ENCODE measurements at places on chromosomes 7 and 10.

DNA sequence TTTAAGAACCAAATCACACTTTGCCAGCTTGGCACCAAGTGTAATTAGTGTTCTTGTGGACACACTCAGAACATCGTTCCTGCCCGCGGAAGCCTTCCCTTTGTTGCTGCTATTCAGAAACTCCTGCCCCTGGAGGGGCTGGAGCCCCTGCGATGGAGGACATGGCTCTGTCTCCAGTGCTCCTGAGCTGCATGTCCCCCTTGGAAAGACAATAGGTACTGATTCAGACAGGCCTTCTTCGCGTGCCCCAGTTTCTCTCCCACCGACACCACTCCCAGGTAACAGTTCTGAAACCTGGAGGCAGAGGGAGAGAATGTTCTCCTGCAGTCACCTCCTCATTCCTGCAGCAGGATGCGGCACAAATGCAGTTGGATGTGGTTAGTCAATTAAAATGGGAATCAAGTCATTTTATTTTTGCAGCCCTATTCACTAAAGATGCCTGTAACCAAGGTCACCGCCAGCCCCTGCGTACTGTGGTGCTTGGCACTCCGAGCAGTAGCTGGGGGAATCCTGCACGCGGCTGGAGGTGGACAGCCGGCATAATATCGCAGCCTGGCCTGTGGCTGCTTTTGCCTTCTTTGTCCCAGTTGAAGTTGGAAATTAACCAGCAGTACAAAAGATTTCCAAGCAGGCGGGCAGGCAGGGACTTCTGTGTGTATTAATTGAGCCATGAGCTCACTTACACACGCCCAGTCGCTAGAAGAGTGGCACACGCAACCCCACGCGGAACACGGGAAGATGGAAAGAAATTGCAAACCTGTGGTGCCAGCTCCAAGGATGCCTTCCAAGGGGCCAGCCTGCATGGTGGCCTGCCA lies 205.7 kb downstream of the EBF3 start:
- no peak for DNase-seq

DNA sequence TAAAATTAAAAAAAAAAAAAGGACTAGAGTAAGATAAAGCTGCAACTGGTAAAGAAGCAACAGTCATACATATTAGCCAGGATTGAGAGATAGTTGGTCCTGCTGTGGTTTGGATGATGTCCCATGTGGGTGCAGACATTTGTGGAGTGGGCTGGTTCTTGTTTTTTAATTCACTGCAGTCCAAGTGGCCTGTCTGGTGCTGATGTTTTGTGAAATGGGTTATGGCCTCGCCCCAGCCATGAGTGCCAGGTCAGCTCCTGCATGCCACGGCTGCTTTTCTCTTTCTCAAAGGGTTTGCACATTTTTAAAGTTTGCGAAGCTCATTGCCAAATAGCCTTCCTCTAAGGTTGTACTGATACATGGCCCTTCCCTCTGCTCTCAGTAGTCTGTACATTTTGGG lies 14.1 kb upstream of the BTBD16 start:
- no peak for DNase-seq

GRCh38 chr10:97353945-97354344 lies 19.4 kb upstream of the FRAT2 start:
- no peak for DNase-seq

DNA sequence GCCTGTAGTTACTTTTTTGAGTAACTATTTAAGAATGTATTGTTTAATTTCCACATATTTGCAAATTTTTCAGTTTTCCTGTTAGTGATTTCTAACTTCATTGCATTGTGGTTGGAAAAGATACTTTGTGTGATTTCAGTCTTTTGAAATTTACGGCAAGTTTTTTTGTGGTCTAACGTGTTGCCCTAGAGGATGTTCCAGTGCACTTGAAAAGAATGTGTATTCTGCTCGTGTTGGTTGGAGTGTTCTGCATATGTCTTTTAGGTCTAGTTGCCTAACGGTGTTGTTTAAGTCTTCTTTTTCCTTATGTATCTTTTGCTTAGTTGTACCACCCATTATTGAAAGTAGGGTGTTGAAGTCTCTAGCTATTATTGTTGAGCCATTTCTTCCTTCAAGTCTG lies 59.7 kb downstream of the LCOR start:
- DNase-seq, result no peak

DNA sequence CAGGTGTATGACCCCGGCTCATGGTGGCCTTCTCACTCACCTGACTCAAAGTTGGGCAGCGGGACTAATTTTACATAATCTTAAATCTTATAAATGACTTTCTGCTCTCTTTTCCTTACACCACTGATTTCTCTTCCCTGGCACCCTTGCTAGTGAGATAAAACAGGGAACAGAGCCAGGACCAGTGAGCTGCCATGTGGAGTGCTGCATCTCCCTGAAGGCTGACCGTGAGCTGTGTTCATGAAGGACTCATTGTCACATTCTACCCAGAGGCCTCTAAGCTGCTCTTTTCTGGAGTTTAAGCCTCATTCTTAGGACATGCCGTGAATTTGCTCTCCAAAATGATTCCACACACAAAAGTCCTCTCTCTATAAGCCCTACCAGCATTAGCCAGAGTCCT lies 762.3 kb downstream of the AUTS2 start:
- DNase-seq, result no peak

All from T-helper 2 cell (primary cell).